ENCODE measurements at places on chromosomes 3 and 15.
A peak's percentile ranks its signal among the peaks of the same experiment; 100 is the strongest.

DNA sequence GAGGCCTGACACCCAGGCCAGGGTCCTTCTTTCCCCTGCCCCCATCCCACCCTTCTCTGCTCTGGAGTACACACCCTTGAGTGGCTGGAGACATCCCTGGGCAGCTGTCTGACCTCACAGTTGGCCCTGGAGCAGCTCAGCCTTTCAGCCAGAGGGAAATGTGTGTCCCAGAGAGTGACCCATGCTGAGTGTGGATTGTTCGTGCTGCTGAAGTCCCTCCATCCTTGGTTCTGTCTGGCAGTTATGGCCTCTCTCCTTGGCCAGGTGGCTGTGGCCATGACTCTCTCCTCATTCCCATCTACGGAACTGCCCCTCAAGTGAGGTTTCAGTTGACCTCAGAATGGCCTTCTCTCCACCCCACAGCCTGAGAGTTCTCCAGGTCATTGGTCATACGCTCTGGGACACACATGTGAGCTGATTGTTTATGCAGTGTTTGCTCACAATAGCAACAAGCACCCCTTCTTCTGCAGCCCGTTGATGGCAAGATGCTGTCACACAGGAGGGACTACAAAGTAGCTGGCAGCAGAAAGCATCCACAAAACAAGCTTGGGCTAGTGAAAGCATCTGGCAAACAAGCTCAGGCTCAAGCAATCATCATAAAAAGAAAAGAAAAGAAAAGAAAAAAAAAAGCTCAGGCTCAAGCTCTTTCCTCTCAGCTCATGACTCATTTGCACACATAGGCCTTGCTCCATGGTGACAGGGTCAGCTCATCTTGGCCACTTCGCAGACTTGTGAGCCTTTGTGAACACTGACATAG, 55.3 kb upstream of the ITGA11 start:
- no peak for DNase-seq

DNA sequence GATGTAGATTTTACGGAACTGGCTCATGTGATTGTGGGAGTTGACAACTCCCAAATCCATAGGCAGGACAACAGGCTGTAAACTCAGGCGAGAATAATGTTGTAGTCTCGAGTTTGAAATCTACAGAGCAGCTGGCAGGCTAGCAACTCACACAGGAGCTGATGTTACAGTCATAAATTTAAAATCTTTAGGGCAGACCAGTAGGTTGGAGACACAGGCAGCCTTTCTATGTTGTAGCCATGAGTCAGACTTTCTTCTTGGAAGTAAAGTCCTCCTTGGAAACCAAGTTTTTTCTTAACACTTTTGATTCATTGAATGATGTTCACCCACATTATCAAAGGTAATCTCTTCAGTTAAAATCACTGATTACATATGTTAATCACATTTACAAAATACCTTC, 89.1 kb upstream of the ALCAM start:
- DNase-seq = no peak

DNA sequence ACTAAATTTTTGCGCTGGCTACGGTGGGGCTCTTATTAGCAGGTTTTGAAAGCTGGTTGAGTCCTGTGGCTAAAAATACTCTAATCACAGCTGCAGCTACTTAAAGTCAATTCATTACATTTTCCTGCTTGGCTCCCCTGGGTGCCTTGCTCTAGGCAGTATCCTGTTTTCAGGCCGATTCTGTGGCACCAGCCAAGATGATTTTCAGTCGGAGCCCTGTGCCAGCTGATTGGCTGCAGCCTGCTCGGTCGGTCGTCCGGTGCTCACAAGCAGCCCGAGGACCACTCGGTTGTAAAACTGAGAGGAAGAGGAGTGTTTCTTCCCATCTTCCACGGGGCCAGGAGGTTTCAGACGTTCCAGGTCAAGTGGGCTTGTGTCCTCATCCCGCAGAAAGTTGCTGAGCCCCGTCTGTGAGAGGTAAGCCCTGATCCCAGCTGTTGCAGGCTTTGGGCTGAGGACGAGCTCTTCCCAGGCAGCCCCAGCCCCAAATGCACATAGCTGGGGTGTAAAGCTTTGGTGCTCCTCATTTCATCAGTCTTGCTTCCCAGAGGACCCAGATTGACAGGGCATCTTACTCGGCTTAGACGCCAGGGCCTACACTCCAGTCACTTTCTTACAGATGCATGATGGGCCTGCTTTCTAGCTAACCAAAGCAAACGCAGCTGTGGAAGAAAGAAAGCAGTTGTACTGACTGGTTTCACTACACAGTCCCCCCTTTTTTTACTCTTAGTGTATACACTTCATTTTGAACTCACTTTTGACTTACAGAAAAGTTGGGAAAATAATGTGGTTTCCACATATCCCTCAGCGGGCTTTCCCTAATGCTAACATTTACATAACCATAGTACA, 15.9 kb downstream of the LYSMD4 start:
- no peak for DNase-seq

GRCh38 chr3:13343601-13344000, 76.5 kb downstream of the NUP210 start:
- DNase-seq = no peak

- DNase-seq = peak; percentile 65
Measured at GRCh38 chr3:37753428-37753827, 108.3 kb upstream of the CTDSPL start.

- no peak for DNase-seq
Measured at GRCh38 chr3:38836561-38836960, 20.5 kb upstream of the SCN10A start.

- DNase-seq = no peak
Measured at GRCh38 chr15:58534556-58534955, 102.8 kb downstream of the LIPC start.

DNA sequence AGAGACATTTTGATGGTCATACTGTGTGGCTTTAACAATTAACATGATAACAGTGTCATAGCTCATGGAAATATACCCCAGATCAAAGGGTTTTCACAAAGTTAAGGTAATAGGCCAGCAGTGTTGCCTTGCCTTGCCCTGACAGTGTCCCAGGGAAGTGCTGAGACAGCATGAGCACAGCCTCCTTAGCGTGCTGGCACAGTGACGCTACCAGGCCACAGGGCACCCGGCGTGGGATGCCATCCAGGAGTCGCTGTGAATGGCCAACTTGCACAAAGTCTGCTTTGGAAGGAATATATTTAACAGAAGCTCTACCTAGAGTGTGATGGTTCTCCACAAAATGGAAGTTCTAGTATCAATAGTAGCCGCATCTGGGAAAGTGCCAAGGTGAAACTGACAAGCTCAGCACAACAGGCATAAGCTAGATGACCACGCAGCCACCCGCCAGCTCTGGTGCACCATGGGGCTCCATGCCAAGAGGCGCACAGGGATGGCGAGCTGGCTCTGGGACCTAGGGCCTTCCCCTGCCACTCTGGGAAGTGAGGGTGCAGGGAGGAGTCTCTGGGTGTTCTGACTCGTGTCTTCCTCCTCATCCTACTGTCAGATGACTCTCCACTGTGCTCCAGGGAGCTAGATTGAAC, 86.2 kb downstream of the GABRB3 start:
- no peak for DNase-seq

DNA sequence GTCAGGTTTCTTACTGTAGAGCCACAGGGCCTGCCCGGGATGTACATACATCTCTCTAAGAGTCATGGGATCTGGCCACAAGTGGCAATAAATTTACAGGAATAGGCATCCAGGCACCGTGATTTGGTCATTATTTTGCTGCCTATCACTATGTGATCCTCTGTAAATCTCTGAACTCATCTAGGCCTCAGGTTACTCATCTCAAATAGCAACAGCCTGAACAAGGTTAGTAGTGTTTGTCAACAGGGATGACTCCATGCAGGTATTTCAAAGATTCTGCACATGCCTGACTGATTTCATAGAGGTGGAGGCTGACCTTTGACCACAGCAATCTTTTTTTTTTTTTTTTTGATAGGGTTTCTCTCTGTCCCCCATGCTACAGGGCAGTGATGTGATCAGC, 88.8 kb upstream of the TBL1XR1 start:
- DNase-seq = no peak

DNA sequence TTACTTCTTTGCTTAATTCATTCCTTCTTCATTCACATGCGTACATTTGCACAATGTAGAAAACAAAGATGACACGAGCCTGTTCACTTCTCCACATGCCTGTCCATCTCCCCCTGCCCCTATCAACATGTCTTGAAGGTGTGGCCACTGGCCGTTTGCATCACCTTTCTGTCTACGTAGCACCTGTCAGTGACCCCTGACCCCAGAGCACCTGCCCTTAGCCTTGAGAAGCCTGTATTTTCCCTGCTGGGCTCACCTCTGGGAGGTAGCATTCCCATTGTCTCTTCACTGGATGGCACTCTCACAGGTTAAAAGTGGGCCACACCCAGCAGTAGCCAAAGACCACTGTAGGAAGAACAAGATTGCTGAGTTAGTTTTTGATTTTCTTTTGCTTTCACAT, 234.1 kb downstream of the THSD4 start:
- DNase-seq = no peak

GRCh38 chr15:64443747-64444621, 16.4 kb upstream of the ZNF609 start:
- no peak for DNase-seq

- DNase-seq = no peak
Measured at GRCh38 chr3:29092348-29092747, 188.5 kb upstream of the RBMS3 start.

GRCh38 chr3:175312791-175313190, 453.7 kb downstream of the NAALADL2 start:
- no peak for DNase-seq
